Ascending aorta (tissue), 2 donors: ENCODE measurements at places on chromosomes 2 and 18. TPM values are rescaled to one million over a fixed set of nuclear protein-coding genes. Genes with fewer than 3 reads are reported as not detected.

Gene ABCB11
- not detected for total RNA-seq

GRCh38 chr18:46412916-46413315 lies 244.1 kb downstream of the LOXHD1 start:
- peaks cover 13% of the 10 kb centered on the region for H3K4me1 ChIP-seq
- no peak overlapping the region for H3K4me3 ChIP-seq
- H3K27me3 ChIP-seq: no peaks in the 10 kb centered on the region
- no peaks in the 10 kb centered on the region for H3K36me3 ChIP-seq
- DNase-seq: no peak
- no peak overlapping the region for H3K27ac ChIP-seq

GRCh38 chr2:120831086-120831485 lies 95.4 kb downstream of the GLI2 start:
- H3K4me1 ChIP-seq: no peaks in the 10 kb centered on the region
- no peak overlapping the region for H3K4me3 ChIP-seq
- H3K27me3 ChIP-seq: no peaks in the 10 kb centered on the region
- no peaks in the 10 kb centered on the region for H3K36me3 ChIP-seq
- no peak for DNase-seq

- no peak for DNase-seq
- H3K4me3 ChIP-seq: no peak overlapping the region
- H3K4me1 ChIP-seq: no peaks in the 10 kb centered on the region
- H3K36me3 ChIP-seq: no peaks in the 10 kb centered on the region
- no peak overlapping the region for H3K27ac ChIP-seq
These were observed 122.8 kb downstream of the MYO5B start for GRCh38 chr18:50072146-50072545.

GRCh38 chr2:113776949-113777348 lies 20.5 kb upstream of the SLC35F5 start:
- H3K4me1 ChIP-seq: no peaks in the 10 kb centered on the region
- H3K27me3 ChIP-seq: no peaks in the 10 kb centered on the region
- H3K36me3 ChIP-seq: no peaks in the 10 kb centered on the region
- no peak overlapping the region for H3K4me3 ChIP-seq
- no peak for DNase-seq
